ENCODE measurements at places on chromosomes 13 and 19. TPM values are rescaled to one million over a fixed set of nuclear protein-coding genes. Genes with fewer than 3 reads are reported as not detected.

The PRTN3 gene
- not detected for total RNA-seq

The GPATCH1 gene
- 10.7 TPM for total RNA-seq

The ZBTB45 gene
- total RNA-seq, result 14.3 TPM

The LILRB1 gene
- total RNA-seq, result not detected

The FAM216B gene
- not detected for total RNA-seq

The SPPL2B gene
- 46.5 TPM for total RNA-seq

The PLPPR3 gene
- not detected for total RNA-seq

DNA sequence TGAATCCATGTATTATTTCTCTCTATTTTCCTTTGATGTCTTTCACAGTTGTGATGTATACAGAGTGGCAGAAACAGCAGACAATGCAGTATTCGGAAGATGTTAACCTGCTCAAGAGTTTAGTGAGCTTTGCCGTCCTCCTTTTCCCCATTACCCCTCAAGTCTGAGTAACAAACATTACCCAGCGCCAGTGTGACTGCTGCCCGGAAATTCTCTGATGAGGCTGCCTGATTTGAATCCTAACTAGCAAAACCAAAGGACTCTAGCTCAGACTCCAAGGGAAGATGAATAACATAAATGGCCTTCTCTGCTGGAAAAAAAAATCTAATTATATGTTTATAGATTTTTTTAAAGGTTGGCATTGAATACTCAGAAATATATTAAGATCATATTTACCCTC, 247.3 kb upstream of the SOX21 start:
- no peak for ATAC-seq

DNA sequence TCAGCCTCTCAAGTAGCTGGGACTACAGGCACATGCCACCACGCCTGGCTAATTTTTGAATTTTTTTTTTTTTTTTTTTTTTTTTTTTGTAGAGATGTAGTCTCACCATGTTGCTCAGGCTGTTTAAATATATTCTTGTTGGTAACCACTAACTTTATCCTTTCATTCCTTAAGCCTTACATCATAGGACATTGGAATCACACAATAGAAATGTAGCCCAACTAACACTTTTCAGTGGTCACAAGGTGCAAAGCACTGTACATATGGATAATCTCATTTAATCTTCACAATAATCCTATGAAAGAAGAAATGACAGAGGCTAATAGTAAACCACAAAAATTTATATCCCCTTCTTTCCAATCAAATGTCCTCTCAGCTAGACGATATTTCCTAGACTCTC, 417.8 kb upstream of the DACH1 start:
- no peak for ATAC-seq

- ATAC-seq, result no peak
Observed at GRCh38 chr13:51827254-51827653, 17.7 kb downstream of the TMEM272 start.

DNA sequence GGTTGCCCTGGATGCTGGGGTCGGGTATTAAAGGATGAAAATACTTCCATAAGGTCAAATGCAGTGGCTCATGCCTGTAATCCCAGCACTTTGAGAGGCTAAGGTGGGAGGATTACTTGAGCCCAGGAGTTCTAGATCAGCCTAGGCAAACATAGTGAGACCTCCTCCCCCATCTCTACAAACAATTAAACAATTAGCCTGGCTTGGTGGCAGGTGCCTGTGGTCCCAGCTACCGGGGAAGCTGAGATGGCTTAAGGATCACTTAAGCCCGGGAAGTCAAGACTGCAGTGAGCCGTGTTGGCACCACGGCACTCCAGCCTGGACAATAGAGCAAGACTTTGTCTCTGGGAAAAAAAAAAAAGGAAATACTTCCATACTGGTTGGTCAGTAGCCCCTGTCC, 1.5 kb downstream of the KLK11 start:
- ATAC-seq, result no peak

DNA sequence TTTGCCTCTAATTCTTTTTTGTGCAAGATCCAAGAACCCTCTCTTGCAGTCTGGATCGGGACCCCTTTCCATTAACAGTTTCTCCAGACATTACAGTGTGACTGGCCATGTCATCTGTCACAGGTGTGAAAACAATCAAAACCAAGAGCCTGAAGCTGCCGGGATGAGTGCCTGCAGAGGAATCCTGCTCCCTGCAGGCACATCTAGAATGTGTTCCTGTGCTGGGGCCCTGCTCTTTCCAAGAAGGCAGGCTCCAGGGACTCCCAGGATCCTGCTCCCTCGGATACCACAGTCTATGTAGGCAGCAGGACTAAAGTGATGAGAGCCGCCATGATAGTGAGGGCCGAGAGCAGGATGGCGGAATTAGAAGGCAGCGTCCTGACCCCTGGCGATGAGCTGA, 38.8 kb downstream of the CCDC169 start:
- ATAC-seq, result no peak

- no peak for ATAC-seq
Observed at GRCh38 chr19:48403606-48404005, 10.1 kb downstream of the GRIN2D start.

DNA sequence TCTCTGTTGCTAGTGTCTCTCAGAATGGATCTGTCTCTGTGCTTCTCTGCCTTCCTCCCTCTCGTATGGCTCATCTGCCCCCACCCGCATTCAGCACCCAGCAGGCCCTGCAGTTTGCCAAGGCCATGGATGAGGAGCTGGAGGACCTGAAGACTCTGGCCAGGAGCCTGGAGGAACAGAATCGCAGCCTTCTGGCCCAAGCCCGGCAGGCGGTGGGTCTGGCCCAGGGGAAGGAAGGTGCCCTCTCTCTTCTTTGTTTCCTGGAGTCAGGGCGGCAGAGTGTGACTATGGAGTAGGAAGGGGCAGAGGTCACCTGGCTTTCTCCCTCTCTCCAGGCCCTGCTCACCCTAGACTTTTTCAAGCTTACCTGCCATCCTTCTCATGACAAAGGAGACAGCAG, 10.9 kb downstream of the KASH5 start:
- ATAC-seq, result no peak

GRCh38 chr13:107295416-107296140, 727.6 kb upstream of the ARGLU1 start:
- no peak for ATAC-seq

Measured in activated T-helper 17 cell treated with anti-CD3 and anti-CD28 coated beads, Interleukin-2, amount 50 U/mL, for 72 hours (primary cell).